ENCODE measurements at places on chromosomes 11 and 22.
A peak's percentile ranks its signal among the peaks of the same experiment; 100 is the strongest.

DNA sequence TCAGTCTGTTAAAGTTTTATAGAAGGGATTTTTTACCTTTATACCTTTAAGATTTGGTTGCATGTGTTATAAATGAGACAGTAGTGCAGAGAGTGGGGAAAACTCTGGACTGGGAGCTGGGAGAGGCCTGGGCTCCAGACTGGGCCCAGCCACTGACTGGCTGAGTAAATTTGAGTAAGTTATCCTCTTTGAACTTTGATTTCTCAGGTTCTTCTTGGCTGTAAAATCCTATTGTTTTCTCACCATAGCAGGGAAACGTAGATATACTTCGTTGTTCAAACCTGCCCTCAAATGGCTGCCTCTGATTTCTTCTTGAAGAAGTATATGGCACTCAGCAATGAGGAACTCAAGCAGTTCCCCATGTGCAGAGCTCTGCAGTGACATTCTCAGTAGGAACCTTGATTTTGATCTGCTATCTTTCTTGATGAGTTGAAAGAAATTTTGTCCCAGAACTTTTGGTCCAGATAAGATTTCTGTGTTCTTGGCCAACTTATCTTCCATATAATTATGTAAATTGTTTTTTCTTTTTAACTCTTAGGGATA, 8.8 kb downstream of the BMAL1 start:
- DNase-seq = no peak

GRCh38 chr11:117538263-117539135, 210.8 kb downstream of the CEP164 start:
- peak; percentile 63 for DNase-seq

DNA sequence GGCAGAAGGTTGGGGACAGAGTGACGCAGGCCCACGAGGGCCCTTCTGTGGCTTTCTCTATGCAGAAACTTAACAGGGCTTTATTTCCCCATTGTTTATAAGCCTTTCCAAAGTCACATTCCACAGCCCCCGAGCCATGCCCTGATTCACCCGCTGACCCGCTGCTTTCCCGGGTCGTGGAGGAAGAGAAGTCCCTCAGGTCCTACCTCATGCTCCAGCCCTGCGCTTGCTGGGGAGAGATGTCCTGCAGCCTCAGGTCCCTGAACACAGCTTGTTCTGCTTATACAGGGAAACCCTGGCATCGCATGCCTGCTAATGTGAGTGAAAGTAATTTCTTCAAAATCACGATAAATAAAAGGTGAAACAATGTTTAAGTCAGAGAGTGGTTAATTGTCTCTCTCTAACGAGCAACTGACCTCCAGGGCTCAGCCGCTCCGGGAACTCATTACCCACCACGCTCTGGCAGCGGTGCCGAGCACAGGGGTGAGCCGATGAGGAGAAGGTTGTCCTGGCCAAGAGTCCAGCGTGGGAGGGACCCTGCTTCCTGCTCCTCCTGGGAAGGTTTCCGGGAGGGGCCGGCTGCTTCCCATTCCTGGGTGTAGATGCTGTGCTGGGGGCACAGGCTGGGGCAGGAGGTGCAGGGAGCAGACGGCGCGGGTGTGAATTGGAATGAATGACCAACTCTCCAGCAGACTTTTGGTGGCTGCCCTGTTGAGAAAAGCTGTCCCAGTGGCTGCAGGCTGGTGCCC, 595.2 kb downstream of the BRD1 start:
- peak; percentile 17 for DNase-seq

DNA sequence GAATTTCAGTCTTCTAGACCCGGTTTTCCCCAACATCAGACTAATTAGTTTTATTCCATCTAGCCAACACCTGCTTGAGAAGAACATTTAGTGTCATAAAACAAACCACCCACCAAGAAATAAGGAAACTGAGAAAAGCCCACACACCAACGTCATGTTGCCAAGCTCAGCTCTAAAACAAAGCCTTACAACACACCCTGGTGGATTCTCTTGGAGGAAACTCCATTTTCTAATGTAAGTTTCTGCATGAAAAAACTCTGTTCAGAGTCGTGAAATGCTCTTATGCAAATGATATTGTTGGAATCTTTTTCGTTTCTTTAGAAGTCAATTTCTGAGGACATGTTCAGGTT, 105.0 kb upstream of the RAG2 start:
- no peak for DNase-seq

DNA sequence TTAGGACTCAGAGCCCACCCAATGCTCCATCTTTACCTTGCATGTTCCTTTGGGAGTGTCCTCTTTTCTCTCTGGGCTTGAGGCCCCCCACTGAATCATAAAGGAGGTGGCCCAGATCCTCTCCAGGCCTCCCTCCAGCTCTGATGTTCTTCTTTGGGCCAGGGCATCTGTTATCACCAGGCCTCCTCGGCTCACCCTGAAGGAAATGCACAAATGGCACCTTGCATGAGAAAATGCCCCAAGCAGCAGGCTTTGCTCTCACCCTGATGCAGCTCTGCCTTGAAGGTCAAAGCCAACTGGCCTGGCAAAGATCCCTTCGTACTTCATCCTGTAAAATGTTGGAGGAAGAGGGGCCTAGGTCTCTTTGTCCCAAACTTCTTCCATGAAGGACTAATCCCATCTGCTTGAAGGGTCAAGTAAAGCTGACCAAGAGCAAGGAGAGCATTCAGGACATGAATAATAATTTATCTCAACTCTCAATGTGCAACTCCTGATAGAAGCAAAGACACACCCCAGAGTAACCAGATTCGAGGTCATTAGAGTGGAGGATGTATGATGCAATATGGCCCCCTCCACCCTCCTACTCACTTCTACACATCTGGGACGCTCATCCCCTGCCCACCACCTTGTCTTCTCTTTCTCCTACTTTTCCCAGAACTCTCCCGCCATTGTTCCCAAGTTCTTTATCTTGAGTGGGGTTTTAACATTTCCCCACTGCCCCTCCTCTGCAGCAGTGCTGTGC, 9.5 kb downstream of the APOL6 start:
- DNase-seq = no peak

DNA sequence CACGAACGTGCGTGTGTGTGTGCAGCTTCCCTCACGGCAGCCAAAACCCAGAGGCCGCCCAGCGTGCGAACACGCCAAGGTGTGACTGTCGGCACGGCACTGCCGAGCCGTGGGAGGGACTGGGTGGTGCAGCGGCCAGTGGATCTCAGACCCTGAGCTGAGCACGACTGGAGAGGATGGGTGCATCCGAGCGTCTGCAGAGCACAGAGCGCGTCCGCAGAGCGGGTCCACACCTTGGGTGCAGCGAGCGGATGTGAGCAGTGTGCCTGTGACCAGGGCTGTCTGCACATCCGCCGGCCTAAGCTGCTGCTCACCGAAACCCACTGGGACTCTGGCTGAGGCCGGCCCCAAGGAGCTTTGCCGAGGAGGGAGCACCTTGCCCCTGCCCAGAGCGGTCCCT, 22.7 kb downstream of the PTDSS2 start:
- DNase-seq = no peak

- DNase-seq = no peak
Observed at GRCh38 chr22:27144321-27144720, 486.9 kb downstream of the MIAT start.

DNA sequence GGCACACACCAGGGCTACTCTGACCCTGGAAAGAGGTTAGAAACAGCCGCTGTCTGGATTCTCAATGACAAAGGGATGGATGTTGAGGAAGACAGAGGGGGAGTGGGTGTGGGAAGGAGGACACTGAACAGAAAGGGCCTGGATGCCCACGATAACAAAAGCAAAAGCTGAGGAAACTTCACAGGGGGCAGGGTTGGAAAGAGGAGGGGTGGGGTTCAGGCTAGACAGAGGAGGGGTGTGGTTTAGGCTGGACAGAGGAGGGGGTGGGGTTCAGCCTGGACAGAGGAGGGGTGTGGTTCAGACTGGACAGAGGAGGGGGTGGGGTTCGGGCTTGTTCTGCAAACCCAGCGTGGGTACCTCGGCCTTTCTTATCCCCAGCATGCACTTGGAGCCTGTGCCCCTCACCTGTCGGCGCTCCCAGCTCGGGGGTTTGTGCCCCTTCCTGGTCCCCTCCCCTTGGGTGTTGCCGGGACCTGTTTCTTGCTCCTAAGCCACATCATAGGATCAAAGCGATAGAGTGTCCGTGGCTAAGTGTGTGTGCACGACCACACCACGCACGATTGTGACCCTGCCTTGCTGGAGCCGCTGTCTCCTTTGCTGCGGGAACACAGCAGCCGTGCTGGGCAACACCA, 75.6 kb downstream of the BRD1 start:
- DNase-seq = no peak

- DNase-seq = no peak
Observed at GRCh38 chr11:10095412-10096208, 198.4 kb downstream of the SBF2 start.

DNA sequence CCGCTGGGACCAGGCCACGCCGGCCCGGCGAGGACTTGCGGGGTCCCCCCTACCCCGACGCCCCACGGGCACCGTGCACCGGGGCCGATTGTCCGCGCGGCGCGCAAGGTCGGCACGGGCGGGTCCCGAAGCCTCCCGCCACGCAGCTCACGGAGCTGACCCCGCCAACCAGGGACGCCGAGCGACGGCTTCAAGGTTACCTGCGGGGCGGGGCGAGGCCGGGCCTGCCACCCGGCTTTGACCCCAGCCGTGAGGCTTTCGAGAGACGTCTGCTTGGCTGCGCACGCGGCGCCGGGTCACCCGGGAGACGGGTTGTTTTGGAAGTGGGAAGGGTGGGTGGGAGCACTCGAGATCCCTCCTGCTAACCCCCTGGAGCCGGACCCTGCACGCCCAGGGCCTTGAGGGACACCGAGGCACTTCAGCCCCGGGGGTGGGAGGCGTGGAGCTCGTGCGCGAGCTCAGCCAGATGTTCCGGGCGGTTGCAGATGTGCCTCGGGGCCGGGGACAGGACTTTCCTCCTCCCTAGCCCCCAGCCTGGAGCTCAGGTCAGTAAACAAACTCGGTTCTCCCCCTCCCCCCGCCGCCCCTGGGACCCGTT, 3.2 kb upstream of the WNT11 start:
- peak; percentile 63 for DNase-seq

GRCh38 chr22:19213442-19214077, 35.0 kb upstream of the SLC25A1 start:
- no peak for DNase-seq

DNA sequence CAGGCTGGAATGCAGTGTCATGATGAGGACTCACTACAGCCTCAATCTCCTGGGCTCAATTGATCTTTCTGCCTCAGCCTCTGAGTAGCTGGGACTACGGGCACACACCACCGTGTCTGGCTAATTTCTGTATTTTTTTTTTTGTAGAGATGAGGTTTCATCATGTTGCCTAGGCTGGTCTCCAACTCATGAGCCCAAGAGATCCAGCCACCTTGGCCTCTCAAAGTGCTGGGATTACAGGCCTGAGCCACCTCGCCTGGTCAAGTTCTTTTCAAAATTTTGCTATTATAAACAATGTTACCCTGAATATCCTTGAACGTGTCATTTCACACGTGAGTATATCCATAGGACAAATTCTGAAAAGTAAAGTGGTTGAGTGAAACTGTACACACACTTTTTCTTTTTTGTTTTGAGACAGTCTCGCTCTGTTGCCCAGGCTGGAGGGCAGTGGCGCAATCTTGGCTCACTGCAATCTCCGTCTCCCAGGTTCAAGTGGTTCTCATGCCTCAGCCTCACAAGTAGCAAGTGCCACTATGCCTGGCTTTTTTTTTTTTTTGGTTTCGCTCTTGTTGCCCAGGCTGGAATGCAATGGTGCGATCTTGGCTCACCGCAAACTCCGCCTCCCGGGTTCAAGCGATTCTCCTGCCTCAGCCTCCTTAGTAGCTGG, 21.6 kb upstream of the EP300 start:
- no peak for DNase-seq

GRCh38 chr11:93783765-93784144, 327 bp upstream of the MED17 start:
- no peak for DNase-seq

Measured in eye (tissue), 1 donor.